ENCODE measurements at places on chromosomes 4 and X. TPM values are rescaled to one million over a fixed set of nuclear protein-coding genes. Genes with fewer than 3 reads are reported as not detected.

The RNF212 gene
- total RNA-seq = 5.0 TPM

The TMPRSS11B gene
- total RNA-seq = not detected

The MYOZ2 gene
- total RNA-seq = not detected

The IBSP gene
- total RNA-seq = not detected

The PABPC4L gene
- 4.3 TPM for total RNA-seq

The HTN1 gene
- total RNA-seq = not detected

The VMA21 gene
- total RNA-seq = 51.3 TPM

The RENBP gene
- 11.8 TPM for total RNA-seq

The YY2 gene
- 1.5 TPM for total RNA-seq

The LAS1L gene
- 52.1 TPM for total RNA-seq

The ASB12 gene
- 0.61 TPM for total RNA-seq

The SERTM2 gene
- 0.11 TPM for total RNA-seq

The BEND2 gene
- total RNA-seq = not detected

The CXCL3 gene
- total RNA-seq = 1.0 TPM

Measured in neural crest cell (in vitro differentiated cells).